Activated T-helper 1 cell treated with anti-CD3 and anti-CD28 coated beads, Interleukin-2, amount 50 U/mL, for 16 hours (primary cell): ENCODE measurements at places on chromosomes 1 and 21.

- no peak for DNase-seq
Measured at GRCh38 chr1:204709960-204710912, 24.7 kb upstream of the LRRN2 start.

DNA sequence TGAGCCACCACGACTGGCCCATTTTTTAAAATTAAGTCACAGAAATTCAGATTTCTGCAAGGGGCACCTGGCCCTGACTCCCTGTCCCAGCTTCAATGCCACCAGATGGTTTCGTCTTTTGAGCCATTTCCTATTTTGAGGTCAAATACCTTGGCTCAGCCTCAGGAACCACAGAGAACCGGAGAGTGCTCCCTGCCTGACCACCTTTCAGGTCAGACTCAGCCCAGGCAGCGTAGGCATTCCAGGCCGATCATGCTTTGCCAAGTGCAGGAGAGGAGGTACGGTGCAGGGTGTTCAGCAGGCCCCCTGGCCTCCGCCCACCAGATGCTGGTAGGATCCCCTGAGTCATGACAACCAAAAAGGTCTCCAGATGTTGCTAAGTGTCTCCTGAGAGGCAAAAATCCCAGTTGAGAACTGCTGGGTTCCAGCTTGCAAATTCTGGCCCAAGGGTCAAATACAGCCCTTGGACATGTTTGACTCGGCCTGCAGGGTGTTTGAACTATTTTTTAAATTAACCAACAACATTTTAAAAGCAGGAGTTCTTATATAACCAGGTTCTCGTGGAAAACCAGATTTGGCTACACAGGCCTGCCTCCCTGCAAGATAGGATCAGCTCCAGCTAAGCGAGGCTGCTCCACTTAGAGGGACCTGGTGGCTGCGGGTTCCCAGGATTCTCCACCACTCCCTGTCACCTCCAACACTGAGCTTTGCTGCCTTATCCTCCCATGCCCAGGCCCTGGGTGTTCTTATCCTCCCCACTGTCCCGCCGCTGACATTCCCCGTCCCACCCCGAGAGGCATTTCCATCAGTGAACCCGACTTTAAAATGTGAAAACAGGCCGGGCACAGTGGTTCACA, 61.9 kb upstream of the TARDBP start:
- no peak for DNase-seq

DNA sequence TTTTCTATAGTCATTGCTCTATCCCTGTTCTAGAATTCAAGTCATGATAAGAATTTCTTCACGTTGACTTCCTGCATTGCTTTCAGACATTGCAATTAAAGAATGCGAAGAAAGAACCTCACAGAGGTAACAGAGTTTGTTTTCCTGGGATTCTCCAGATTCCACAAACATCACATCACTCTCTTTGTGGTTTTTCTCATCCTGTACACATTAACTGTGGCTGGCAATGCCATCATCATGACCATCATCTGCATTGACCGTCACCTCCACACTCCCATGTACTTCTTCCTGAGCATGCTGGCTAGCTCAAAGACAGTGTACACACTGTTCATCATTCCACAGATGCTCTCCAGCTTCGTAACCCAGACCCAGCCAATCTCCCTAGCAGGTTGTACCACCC, 10.6 kb downstream of the APCS start:
- DNase-seq = no peak

DNA sequence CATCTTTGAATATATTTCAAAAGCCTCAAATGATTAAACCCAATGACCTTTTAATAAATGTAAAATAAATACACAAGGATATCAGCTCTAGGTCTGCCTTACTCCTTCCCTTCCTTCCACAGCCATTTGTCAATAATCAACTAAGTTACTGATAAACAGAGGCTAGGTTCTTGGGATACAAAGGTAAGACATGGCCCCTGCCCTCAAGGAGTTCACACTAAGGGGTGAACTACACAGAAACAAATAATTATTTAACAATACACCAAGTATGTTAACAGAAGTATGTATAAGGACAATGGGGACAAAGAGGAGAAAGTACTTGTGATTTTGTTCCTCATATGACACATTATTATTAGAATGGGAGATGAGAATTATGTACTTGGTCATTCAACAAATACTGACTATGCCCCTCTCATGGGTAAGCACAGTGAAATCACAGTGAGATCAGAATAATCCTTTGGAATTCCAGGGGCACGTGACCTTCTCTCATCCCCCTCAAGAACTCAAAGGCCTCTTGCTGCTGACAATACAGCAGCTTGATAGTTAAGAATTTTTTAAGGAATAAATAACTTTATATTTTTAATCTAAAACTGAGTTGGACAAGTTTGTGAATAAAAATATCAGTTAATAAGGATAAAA, 40.2 kb downstream of the ATP1B1 start:
- no peak for DNase-seq

GRCh38 chr1:246533371-246533905, 26.4 kb upstream of the SMYD3 start:
- no peak for DNase-seq

DNA sequence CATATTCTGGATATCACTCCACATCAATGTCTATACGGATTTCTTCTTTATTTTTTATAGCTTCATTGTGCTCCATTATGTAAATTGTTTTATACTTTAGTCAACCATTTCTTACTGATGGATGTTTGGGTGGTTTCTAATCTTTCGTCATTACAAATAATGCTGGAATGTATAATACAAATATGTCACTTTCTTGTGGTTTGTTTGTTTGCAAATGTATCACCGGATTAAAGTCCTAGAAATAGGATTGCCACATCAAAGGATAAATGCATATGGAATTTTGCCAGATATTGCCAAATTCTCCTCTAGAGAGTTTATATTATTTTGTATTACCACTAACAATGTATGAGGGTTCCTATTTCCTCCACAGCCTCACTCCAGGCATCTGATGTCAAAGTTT, 48.7 kb upstream of the PRDM2 start:
- DNase-seq = no peak

- no peak for DNase-seq
Measured at GRCh38 chr21:35616090-35616489, 444.2 kb downstream of the SETD4 start.

GRCh38 chr1:225685476-225686176, 32.7 kb upstream of the ENAH start:
- DNase-seq = no peak

GRCh38 chr1:228867951-228868730, 132.9 kb downstream of the RHOU start:
- no peak for DNase-seq

DNA sequence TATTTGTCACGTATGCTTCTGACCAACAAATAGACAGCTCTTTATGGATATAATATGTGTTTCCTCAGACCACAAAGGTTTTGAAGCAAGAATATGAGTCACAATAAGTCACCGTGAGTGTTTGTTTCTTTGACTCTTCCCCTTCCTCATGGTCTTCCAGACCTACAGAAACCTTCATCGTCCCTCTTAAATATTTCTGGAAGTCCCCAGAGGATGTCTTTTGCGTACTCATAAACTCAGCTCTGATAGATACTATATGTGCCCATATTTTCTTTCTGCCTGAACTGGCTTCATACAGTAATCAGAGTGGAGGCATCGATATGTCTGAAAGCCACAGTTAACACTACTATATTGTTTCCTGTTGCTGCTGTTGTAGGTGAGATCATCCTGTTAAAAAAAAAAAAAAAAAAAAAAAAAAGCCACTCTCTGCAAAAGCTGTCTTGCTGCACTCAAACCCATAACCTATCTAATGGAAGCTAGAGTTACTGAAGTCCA, 38.4 kb downstream of the ADAMTS1 start:
- no peak for DNase-seq

DNA sequence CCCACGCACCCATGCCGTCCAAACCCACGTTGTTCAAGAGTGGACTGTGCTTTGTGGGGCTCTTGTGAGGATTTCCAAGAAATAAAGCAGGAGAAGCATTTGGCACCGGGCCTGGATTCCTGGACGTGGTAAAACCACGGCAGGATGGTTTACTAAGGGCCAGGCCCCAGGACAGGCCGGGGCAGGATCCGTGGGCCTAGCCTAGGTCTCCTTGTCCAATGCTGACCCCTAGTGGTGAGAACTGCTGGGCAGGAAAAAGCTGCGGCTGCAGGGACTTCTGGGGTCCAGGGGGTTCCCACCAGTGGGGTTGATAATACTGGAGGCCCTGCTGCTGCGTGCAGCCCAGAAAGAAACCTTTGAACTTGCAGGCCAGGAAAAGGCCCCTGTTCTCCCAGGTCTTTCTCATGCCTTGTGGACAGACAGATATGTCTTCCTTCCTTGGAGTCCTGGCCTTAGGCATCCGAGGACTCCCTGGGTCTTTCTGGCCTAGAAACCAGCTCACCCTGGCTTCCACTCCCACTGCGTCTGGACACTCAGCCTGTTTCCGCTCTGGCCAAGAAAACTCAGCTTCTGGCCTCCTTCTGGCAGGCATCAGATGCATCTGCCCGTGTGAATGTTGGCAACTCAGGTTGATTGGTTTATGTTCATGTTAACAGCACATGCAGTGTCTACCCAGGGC, 106.9 kb upstream of the TMEM51 start:
- DNase-seq = peak; percentile 9

- DNase-seq = no peak
Measured at GRCh38 chr1:43472087-43472462, 18.3 kb upstream of the HYI start.

GRCh38 chr1:172184506-172185191, 235.8 kb upstream of the C1orf105 start:
- DNase-seq = no peak
